Activated CD4-positive, alpha-beta T cell treated with anti-CD3 and anti-CD28 coated beads, Interleukin-2, amount 50 U/mL, for 1 hour (primary cell): ENCODE measurements at places on chromosomes 1 and 21.

GRCh38 chr1:208965351-208965750 is 618.2 kb upstream of the CAMK1G start:
- DNase-seq = no peak

- DNase-seq = no peak
These were observed 76.4 kb upstream of the ZBTB18 start for GRCh38 chr1:243974451-243975292.

DNA sequence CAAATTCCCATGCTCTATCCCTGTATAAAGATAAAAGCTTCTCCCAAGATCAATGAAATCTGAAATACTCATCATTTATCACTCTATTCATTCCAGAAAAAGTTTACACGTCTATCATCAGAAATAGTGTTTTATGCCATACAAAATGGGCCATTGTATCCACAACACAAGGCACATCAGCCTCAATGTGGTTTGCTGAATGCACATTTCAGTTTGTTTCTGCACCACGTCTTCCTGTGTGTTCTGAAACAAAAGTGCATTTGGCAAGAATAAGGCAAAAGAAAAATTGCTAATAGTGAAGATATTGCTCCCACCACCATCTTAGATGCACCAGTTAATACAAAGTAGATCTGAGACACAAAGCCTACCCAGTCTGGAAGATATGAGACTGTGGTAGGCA is 89.6 kb upstream of the ETS2 start:
- no peak for DNase-seq

- no peak for DNase-seq
These were observed 149.3 kb downstream of the BRINP3 start for GRCh38 chr1:190328361-190328760.

- DNase-seq = no peak
These were observed 38.3 kb downstream of the MORN1 start for GRCh38 chr1:2352897-2353550.

DNA sequence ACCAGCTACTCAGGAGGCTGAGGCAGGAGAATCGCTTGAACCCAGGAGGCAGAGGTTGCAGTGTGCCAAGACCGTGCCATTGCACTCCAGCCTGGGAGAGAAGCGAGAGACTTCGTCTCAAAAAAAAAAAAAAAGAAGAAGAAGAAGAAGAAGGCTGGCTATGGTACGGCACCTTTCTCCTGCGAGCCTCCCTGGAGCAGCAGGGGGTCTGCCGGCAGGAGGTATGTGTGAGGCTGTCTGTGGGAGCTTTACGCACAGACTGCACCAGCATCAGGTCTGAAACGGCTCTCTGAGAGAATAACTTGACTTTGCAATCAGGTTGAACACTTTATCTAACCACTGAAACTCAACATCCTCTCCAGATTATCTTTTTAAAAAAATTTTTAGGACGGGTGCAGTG is 44.9 kb downstream of the CLSTN1 start:
- DNase-seq = no peak

DNA sequence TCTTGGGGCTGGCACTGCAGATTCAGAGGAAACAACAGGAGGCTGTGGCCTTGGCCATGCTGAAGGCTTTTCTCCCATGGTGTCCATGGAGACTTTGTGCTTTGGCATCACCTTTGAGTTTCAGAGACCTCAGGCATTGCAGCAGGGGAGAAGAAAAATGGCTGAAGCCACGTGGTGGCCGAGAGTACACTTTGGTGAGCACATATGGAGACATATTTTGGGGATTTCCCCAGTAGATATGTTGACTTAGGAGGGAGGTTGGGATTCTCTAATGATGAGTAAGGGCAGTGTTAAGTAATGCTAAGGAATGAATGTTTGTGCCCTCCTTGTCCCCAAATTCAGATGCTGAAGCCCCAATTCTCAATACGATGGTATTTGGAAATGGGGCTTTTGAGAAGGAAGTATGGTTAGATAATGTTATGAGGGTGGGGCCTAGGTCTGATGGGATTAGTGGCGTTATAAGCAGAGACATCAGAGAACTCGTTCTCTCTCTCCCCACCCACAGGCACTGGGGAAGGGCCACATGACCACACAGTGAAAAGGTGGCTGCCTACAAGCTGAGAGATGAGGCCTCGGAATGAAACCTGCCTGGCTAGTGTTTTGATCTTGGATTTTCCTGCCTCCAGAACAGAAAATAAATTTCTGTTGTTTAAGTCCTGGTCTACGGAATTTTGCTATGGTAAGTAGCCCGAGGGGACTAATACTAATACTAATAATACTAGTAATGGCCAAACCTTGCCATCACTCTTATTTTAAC is 98.6 kb downstream of the TBX19 start:
- DNase-seq = no peak

DNA sequence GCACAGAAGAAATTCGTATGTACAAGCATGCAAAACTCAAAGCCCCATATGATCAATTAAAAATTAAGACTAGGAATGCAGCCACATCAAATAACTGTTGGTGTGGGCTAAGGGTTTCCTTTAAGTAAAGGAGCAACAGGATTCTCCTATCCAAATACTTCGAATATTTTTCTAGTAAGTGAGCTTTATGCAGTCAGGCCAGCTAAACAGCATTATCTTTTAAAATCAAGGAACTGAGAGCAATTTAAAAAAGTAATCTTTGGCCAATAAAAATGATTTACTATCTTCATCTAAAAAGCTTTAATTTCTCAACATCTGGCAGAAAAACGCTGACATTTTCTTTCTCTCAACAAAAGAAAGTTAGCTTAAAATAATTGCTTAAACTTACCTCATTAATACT is 19.8 kb downstream of the CNN3 start:
- no peak for DNase-seq

DNA sequence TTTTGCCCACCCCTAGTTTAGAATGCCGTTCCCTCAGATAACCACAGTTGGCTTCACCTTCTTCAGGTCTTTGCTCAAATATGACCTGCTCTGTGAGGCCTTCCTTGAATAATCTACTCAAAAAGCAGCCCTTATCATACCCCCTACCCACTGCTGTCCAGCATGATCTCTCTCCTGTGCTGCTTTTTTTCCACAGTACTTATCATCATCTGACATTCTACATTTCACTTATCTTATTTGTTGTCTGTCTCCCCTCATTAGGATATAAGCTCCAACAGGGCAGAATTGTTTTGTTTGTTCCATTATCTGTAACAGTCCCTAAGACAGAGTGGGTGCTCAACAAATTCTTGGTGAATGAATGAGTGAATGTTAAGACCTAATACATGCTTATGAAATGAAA is 18.1 kb downstream of the USP24 start:
- DNase-seq = no peak

GRCh38 chr1:116808200-116808847 is 54.1 kb downstream of the CD2 start:
- DNase-seq = no peak
